ENCODE measurements at places on chromosomes 3 and 15. TPM values are rescaled to one million over a fixed set of nuclear protein-coding genes. Genes with fewer than 3 reads are reported as not detected.
A peak's percentile ranks its signal among the peaks of the same experiment; 100 is the strongest.

DNA sequence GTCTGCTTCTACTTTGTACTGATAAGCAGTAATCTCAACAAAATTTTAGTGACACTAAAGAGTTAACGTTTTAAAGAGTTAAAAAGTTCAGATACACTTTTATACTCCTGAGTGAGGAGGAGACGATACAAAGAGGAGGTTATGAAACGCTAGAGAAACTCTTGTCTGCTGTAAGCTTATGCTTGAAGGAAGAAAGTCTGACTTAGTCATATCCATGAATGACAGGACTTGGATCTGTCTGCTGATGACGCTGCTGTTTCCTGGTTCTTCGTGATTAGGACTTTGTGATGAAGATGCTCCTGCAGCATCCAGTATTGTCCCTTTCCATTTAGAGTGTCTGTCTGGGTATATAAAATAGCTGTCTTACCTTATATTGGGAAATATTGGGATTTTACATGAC, 15.8 kb downstream of the TCF12 start:
- DNase-seq = no peak

- DNase-seq = no peak
Observed at GRCh38 chr3:54520060-54520459, 397.7 kb downstream of the CACNA2D3 start.

The MYRIP gene
- not detected for total RNA-seq

The RASL12 gene
- total RNA-seq = under 0.01 TPM

- DNase-seq = no peak
Observed at GRCh38 chr15:54504695-54505094, 526.5 kb downstream of the UNC13C start.

- peak; percentile 74 for DNase-seq
Observed at GRCh38 chr15:63891079-63891767, 57.5 kb upstream of the HERC1 start.

The ACSBG1 gene
- total RNA-seq = not detected

The ERICH6 gene
- total RNA-seq = 0.43 TPM

DNA sequence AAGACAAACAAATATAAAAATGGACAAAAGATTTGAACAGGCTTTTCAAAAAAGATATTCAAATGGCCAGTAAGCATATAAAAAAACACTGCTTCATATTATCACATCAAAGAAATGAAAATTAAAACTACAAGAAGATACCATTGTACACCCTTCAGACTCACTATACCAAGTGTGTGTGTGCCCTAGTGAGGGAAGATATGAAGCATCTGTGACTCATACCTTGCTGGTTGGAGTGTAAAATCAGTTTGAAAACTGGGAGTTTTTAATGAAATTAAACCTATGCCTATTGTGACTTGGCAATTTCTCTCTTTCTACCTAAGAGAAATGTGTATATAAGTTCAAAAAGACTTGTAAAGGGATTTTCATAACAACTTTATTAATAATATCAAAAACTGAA, 23.5 kb upstream of the SLC15A2 start:
- DNase-seq = no peak

DNA sequence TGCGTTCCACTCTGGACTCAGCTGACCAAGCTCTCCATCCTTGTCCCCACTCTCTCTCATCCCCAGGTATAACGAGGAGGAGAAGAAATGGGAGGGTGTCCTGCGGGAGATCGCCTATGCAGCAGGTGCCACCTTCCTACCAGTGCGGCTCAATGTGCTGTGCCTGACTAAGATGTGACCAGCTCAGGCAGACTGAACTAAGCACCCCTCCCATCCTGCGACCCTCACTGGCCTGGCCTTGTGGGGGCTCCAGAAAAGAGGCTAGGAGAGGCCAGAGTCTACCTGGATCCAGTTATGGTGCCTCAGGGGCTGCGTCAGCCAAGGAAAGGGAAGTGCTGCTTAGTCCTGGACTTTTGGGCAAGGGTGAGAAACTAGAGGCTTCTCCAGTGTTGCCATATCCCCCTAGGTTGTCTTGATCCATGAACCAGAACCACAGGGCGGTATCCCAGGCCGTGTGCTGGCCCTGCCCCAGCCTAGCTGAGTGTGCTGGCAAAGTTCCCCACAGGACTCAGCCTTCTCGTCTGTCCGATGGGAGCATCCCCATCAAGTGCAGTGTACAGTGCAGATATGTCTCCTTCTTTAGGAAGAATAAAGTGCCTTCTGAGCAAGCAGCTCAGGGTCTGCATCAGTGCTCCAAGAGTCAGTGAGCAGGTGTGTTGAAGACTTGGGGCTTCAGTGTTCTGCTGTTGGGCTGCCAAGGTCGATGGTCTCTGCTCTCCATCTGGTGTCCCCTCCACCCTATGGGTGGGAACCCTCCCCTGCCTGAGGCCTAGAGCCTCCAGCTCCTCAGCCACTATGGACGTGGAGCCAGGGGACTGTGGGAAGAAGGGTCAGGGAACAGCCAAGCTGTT, 6.7 kb downstream of the KLHL40 start:
- DNase-seq = no peak

DNA sequence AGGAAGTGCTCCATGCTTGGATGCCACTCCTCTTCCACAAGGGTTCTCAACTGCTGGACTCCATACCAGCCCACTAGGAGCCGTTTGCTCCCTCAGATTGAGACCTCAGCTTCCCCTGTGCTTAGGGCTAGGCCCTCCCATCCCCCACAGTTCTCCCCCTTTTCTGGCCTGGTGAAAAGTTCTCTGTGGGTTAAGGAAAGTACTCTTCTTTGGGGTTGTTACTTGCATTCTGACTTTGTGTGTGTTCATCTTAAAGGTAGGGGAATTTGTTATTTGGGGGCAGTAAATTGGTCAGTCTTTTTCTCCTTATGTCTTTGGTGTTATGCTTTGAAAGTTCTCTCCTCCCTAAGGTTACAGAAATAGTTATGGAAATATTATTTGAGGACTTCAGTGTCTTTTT, 24.0 kb upstream of the APEH start:
- DNase-seq = no peak

The SLC9C1 gene
- total RNA-seq = not detected

The CDCP1 gene
- total RNA-seq = 10.4 TPM

The SLC6A1 gene
- not detected for total RNA-seq

- peak; percentile 44 for DNase-seq
Observed at GRCh38 chr3:67653425-67654098, 850 bp downstream of the SUCLG2 start.

GRCh38 chr3:108297647-108298046, 1.3 kb downstream of the HHLA2 start:
- DNase-seq = no peak

DNA sequence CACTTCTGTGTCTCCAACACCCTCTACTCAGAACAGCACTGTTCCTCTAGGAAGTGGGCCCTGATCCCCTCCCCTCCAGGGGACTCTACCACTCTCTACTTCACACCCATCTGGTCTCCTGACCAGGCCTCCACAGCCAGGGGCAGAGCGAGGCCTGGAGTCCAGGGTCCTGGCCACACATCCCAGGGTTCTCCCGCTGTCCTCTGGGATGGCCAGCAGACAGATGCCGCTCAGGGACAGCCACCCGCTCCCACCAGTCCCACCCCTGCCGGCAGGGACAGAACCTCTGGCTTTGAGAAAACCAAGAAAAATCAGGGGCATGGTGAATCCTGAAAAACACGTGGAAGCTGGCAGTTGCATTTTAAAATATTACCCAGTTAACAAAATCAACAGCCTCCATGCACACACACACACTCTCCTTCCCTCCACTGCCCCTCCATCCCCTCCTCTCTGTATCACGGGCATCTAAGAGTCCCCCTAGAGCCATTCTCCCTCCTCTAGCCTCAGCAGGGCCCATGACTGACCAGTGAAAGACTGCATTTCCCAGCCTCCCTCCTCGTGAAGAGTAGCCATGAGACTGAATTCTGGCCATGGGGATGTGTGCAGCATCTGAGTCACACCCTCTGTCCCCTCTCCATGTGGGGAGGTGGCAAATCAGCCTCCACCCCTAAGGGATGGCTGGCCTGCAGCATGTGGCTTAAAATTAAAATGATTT, 32.1 kb upstream of the IQSEC1 start:
- no peak for DNase-seq

The GOLGA8T gene
- under 0.01 TPM for total RNA-seq

DNA sequence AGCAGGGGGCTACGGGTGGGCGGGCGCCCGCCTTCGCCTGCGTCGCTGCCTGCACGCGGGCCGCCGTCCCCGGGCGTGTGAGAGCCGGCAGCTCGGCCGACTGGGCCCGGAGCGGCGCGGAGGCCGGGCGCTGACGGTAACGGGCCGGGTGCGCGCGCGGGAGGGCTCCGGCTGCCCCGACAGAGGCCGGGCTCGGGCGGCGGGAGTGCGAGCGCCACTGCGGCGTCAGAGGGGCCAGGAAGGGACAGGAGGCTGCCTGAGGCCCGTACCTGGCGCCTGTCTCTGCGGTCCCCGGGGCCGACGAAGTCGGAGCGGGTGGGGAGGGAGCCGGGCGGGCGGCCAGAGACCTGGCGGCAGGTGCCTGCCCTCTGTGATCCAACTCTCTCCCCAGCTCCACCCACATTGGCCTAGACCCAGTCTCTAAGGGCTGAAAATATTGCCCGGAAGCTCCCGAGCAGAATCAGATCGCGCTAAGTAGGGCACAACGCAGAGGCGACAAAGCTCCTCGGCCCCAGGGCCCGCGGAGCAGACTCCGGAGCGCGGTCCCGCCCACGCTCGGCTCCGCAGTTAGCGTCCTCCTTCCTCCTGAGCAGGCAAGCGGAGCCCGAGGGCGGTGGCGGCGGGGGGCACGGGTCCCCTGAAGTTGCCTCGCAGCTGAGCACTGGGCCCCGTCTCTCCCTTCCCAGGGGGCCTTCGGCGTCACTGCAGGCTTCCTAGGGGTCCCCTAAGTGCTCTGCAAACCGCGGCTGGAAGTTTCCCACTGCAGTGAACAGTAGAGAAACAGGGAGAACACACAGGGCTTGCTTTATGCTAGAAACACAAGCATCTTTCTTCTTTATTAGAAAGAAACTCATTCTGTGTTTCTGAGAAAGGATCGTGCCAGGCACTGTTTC, at the start of gene MAN2A2:
TSS of gene MAN2A2 (plus strand) at position 463 of the 893 bp plus-strand sequence. CDS start 906 bp downstream, outside the sequence.
- DNase-seq = peak; percentile 46

The SMCO1 gene
- under 0.01 TPM for total RNA-seq

GRCh38 chr3:107452436-107452835, 70.3 kb upstream of the BBX start:
- DNase-seq = peak; percentile 24

- DNase-seq = no peak
Observed at GRCh38 chr3:98445949-98446406, 17.0 kb upstream of the OR5K1 start.

DNA sequence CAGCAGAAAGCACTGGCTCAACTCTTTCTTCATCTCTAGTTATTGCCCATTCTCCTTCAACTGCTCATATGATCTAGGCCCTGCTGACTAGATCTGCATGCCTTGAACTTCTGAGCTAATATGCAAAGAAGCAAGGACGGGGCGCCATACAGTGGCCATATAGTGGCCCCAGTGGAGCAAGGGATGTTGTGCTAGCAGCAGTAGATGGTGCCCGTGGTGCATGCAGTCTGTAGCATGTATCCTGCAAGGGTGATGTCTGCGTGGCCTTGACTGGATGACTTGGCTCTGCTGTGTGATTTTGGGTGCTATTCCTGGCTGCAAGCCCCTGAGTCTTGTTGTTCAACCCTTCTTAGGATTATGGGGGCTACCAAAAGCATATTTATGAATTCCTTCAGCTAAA, 12.2 kb upstream of the NMD3 start:
- DNase-seq = peak; percentile 6

DNA sequence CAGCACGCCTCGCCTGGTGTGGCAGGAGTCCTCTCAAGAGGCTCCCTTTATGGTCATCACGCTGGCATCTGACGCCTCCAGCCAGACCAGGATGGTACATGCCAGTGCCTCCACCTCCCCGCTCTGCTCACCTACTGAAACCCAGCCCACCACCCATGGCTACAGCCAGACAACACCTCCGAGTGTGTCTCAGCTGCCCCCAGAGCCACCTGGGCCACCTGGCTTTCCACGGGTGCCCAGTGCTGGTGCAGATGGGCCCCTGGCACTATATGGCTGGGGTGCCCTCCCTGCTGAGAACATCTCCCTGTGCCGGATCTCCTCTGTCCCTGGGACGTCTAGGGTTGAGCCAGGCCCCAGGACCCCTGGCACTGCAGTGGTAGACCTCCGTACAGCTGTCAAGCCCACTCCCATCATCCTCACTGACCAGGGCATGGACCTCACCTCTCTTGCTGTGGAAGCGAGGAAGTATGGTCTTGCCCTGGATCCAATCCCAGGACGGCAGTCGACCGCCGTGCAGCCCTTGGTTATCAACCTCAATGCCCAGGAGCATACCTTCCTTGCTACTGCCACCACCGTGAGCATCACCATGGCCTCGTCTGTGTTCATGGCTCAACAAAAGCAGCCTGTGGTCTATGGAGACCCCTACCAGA, 19.9 kb upstream of the APEH start:
- no peak for DNase-seq

DNA sequence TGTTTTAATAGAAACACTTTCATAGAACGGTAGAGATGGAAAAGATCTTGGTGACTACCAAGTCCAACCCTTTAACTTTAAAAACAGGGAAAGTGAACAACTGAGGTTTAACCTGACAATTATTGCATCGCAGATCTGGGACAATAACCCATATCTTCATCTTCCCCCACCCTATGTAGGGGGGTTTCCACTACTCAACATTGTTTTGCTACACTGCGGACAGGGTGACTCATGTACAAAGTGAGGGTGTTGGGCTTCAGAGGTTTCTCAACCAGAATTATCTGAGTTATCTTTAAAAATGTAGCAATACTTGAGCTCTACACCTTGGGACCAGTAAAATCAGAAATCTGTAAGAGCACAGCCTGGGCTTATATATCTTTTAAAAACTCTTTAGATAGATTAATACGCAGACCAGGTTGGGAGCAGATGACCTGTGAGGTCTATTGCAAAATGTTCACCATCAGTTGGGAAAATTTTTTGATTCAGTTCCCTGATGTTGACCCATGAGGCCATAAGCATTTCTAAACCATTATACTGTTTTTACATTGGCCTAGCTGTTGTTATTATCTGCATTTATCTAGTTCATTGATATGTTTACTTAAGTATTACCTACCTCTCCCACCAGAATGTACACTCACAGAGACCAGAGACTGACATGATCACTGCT, 103.6 kb upstream of the ICE2 start:
- DNase-seq = peak; percentile 42

DNA sequence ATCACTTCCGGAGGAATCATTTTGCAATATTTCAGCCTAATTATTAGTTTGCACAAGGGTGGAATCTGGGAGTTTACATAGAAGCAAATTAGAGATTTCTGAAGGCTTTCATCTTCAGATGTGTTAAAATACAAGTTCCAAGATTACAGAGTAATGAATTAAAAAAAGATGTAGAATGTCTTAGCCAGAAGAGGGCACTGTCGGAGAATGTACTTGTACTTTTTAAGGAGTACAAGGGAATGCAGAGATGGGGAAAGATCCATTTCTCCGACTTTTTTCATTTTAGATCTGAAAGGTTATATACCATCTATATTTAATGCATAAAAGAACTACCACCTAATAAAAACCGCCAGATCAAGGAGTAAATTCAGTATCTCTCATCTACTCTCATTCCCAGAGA, 43.1 kb upstream of the WDR5B start:
- peak; percentile 75 for DNase-seq
